ENCODE measurements at places on chromosomes 13 and 19.

GRCh38 chr19:18292810-18293641, 11.6 kb upstream of the JUND start:
- no peak for DNase-seq

GRCh38 chr19:16023146-16023915, 53.0 kb upstream of the TPM4 start:
- DNase-seq, result no peak

DNA sequence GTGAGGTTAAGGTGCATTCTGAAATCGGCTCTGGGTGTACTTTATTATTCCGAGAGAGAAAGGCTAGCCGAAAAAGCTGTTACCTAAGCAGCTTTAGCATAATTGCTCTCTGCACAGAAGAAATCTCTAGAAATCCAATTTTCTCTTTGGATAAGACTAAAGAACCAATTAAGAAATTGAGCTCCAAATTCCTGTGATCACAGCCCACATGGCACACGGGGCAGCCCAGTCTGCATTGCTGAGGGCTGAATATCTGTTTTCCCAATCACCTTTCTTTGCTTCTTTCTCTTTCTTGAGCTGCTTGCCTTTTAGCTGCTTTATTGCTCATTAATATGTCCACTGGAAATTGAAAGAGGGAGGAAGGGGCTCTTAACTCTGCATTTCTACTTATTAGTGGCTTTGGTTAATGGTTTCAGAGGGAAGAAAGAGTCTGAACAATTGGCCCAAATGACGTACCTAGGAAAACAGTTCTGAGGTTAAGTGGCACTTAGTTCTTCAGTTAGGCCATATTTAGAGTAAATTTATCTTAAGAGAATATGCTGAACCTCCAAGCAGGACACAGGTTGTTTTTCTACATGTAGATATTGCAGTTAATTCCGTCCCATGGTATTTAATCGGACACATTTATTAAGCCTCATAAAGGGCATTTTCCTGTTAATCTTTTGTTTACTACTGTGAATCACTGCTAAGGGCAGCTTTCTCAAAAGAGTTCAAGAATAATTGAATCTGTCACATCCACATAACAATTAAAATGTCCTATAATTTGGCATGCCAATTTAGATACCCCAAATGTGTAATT, 265.7 kb downstream of the ABCC4 start:
- DNase-seq, result no peak

GRCh38 chr19:50626795-50627194, 12.9 kb downstream of the SYT3 start:
- no peak for DNase-seq

DNA sequence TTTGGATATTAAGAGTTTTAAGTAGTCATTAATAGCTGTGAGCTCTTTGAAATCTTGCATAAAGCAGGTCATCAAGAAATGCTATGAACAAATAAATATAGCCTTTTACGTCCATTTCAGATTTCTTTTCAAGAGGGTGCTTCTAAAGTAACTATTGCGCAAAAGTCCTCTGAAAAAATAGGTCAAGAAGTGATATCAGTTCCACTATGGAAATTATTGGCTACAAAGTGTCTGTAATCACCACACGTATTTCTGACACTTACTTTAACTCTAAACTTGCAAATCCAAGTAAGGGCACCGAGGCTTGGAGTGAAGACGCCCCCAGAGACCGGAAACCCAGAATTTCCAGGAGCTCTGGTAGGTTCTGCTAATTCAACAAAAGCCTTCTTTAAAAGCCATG, 44.9 kb upstream of the STARD13 start:
- no peak for DNase-seq

DNA sequence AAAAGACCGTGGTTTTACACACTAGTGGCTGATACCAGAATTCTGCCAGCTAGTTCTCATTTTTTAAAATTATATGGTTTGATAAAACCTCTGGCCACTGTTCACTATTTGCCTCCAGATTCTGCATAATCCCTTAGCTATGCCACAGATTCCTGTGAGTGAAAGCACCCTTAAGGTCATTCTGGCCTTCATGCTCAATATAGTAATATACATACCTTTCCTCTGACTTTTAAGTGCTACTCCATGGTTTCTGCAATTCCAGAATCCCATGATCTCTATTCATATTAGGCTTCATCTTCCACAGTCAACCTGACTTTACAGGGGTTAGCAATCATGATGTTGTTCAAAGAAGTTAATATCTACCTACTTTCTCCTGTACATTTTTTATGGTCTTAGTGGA, 274.1 kb upstream of the EDNRB start:
- DNase-seq, result no peak

Measured in stimulated activated CD8-positive, alpha-beta memory T cell treated with anti-CD3 and anti-CD28 coated beads, Interleukin-12 subunit alpha, Interleukin-12 subunit beta, amount 100 ng/mL, for 4 hours (primary cell).